ENCODE measurements at places on chromosomes 7 and 10.

DNA sequence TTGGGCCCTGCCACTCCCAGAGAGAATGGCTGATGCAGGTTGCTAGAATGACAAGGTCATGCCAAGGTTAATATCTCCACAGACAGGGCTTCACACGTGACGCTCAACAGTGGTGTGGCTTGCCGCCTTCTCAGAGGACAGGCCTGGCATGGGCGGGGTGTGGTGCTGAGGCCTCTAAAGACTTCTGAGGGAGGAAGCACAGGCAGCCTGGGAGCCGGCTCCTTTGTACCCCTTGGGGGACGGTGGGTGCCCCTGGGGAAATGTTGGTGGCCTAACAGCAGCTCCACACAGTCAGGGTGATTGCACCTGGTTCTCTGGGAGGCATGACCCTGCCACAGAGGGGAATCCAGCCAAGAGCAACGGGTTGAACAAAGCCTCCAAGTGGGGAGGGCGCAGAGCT is 115.1 kb downstream of the PKD1L1 start:
- no peak for DNase-seq

DNA sequence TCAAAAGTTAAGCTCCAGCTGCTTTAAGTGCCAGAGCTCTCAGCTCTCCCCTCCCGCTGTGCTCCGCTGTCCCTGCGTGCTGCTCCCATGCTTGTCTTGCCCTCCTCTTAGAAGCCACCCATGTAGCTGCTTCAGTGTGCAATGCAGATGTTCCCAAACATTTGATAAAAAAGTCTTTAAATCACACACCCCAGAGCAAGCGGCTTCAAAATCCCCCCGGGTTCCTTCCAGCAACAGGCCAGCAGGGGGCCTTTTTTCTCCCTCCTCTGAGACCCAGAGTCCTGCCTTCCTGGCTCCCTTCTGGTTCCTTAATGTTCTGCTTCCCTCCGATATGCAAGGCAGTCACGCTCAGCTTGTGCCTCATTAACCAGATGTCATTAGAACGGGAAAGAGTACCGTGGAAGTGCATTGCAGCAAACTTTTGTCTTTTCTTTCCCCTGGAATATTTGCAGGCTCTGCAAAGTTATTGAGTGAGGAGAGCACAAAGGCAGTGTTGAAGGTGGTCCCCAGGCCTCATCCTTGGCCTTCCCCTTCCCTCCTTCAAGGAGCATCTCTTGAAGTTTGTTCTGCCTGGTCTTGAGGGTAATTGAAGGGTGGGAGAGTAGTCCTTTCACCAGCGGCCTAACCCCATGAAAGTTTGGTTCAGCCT is 25.5 kb downstream of the LDB3 start:
- DNase-seq: peak; percentile 29

GRCh38 chr7:13181216-13181615 is 493.8 kb downstream of the ARL4A start:
- peak; percentile 6 for DNase-seq

DNA sequence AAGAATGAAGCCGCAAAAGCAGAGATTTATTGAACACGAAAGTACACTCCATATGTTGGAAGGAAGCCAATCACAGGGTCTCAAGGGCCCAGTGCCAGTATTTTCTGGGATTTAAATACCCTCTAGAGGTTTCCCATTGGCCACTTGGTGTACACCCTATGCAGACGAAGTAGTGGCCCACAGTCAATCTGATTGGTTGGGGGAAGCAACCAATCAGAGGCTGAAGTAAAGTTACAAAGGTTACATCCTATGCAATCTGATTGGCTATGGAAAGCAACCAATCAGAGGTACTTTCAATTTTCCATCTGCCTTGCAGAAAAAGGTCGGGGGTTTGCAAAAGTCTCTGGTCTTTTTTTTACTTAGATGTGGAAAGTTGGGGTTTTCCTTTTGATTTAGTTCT is 481.3 kb upstream of the NRP1 start:
- no peak for DNase-seq

Measured in A172 (cell line).